IPS-NIHi11 (cell line): ENCODE measurements at places on chromosomes 3 and 15.

GRCh38 chr3:122695927-122696561 lies 15.4 kb downstream of the PARP14 start:
- DNase-seq, result no peak

DNA sequence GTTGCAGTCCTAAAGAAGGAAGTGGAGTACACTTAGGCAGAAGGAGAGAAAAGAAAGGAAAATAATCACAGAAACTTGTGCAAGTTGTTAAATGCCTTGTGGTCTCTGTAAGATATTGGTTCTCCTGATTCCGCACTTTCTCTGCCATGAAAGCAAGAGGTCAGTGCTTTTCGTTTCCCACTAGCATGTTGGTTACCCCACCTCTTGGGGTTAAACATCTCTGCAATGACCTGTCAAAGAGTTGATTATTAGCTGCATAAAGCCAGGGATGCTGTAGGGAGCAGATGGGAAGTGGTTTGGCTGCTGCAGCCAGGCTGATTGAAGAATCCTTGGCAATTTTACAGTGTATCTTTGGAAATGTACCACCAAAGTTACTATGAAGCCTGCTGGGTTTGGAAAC lies 33.3 kb downstream of the ZNF609 start:
- no peak for DNase-seq

GRCh38 chr3:47238017-47238416 lies 44.6 kb downstream of the KIF9 start:
- DNase-seq, result no peak

DNA sequence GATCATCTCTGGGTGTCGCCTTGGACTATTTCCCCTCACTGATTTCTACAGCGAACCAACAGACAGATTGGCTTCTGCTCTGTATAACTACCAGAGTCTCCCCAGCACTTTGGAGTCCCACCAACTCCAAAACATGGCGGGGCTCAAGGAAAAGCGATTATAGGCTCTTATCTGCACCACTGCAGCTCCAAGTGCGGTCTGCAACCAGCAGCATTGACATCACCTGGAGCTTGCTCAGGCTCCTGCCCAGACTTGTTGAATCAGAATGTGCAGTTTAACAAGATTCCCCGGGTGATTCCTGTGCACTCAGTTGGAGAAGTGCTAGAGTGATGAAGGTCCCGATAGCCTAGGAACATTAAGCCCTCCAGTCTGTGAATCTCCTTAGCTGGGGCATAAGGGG lies 9.0 kb downstream of the CCK start:
- DNase-seq, result no peak

DNA sequence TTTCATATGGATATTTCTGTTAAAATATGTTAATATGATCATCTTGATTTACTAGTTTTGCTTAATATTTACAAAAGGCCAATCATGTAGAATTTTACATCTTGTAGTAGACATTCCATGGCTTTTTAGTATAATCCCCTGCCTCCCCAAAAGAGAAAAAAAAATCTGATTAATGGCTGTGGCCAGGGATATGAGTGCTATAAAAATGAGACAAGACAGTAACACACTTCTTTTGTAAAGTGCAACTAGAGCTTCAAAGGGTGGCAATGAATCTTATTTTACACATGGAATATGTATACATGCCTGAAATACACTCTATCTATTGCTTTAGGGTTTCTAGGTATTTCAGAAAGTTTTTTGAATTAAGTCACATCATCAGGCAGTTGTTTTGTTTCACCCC lies 112.2 kb upstream of the NANOGP8 start:
- DNase-seq, result no peak

- DNase-seq, result no peak
Measured at GRCh38 chr3:1971780-1972179, 126.9 kb upstream of the CNTN4 start.

DNA sequence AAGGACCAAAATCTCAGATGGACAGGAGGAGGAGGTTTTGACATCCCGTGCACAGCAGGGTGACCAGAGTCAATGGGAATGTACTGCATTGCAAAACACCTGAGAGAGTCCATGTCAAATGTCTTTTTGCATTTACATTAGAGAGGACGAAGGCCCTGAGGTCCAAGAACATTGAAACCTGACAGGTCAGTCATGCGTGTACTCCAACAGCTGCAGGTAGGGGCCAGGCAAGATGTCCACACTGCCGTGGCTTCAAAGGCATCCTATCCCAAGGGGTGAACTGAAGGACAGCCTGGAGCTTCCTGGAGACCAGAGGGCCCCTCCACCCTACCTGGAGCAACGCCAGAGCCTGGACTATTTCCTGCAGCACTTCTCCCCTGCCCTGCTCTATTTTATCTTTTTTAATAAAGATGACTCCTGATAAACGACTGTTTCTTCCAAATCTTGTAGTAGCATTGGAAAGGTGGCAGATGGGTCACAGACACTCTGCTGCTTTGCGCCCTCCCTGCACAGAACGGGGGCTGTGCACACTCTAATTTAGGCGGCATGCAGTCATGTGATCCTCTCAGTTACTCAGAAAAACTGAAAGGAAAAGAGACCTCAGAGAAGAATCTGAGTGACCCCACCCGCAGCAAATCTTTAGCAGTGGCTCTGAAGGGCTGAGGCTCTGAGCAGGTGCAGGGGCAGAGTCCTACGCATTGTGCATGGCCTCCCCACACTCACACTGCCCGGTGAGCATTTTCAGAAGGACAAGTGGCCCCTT lies 68.2 kb downstream of the HMCES start:
- DNase-seq, result no peak

- DNase-seq, result no peak
Measured at GRCh38 chr15:47726399-47726823, 9.1 kb downstream of the SEMA6D start.

- DNase-seq, result no peak
Measured at GRCh38 chr3:128286691-128287090, 133.4 kb downstream of the EEFSEC start.

GRCh38 chr3:17411157-17411877 lies 331.1 kb downstream of the TBC1D5 start:
- no peak for DNase-seq

- no peak for DNase-seq
Measured at GRCh38 chr3:32153414-32154204, 47.2 kb downstream of the GPD1L start.

DNA sequence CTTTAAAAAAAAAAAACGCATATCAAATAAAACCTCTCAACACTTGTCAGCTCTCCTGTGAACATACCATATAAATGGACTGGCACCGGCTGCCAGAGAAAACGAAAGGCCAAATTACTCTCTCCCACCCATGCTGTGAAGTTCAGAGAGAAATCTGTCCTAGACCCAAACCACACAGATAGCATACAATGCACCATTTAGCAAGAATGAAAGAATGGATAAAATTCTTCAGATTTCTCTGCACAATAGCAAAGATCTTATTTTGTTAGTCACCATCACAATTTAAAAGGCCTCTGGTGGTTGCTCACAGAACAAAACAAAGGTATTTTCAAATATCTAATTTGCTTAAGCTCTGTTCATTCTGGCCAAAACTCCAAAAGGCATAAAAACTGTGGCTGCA lies 93.9 kb upstream of the BHLHE40 start:
- DNase-seq, result no peak

DNA sequence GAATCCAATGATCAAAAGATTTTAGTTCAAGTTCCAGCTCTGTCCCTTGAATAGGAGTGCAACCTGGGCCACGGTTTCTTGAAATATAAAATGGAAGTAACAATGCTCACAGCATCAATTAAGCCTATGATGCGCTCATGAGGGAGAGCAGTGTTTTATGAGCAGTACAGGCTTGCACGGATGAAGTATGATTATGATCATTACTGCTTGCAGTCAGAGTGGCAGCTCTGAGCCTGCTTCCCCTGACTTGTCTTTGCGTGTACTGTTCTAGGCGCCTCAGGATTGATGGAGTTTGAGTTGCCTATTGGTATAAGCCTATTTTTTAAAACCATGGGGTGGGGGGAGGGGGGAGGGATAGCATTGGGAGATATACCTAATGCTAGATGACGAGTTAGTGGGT lies 37.0 kb downstream of the ITGB5 start:
- no peak for DNase-seq

DNA sequence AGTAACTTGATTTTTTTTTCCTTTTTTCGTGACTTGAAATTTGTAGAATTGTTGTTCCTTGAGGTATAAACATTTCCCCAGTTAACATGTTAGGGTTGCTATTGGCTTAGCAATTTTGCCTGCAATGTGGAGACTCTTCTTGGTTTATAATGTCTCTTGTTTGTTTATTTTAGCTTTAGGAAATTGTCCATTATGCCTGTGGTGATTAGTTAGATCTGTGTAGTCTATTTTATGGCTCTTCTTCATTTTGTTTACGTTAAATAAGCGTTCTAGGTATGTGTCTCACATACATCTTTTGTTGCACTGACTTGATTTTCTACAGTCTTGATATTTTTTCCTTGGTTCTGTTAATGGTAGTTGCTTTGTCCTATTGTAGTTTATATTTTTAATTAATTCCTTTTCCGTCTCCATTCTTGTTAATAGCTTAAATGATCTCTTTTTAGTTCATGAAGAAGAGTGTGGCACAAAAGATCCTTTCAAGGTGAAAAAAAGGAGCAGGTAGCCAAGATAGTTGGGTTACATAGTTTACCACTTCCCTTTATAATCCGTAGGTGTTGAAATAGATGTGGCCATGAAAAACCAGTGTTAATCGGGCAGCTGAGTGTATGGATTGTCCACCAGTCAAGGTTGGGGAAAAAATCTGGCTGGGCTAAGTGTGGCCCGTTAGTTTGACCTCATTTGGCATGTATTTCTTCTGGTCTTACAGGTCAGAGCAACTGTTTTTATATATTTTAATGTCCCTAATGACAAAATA lies 12.1 kb downstream of the IQGAP1 start:
- no peak for DNase-seq

- peak; percentile 75 for DNase-seq
Measured at GRCh38 chr15:64634576-64635498, 140.6 kb downstream of the RBPMS2 start.

DNA sequence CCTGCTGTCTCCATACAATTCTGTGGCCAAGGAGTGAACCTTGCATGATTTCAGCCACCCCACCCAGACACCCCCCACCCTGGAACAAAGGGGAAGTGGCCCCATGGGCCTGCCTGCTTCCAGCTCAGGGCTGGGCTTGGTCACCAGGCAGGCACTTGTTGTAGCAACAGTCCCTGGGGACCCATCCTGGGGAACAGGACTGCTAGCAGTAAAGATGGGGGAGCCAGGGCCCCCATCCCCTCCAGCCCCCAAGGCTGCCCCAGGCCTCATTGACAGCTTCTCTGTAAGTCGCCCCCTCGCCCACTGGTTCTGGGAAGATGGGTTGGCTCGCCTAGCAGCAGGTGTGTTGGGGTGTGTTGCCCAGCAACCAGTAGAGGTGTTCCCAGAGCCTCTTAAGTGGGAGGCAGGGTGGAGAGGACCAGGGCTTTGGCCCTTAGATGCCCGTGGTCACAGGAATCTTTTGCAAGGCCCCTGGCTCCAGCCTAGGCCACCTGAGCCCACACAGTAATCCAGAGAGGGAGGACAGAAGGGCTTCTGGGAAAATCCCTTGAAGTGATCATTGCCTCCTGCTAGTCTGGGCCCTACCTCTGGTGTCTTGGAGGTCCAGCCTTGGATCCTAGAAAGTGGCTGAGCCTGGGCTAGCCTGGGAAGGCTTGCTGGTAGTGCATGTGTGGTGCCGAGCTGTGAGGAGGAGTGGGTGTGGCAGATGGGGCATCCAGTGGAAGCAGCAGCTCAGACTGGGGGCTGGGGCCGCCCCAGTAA lies 48.9 kb downstream of the CYP11A1 start:
- DNase-seq, result no peak

DNA sequence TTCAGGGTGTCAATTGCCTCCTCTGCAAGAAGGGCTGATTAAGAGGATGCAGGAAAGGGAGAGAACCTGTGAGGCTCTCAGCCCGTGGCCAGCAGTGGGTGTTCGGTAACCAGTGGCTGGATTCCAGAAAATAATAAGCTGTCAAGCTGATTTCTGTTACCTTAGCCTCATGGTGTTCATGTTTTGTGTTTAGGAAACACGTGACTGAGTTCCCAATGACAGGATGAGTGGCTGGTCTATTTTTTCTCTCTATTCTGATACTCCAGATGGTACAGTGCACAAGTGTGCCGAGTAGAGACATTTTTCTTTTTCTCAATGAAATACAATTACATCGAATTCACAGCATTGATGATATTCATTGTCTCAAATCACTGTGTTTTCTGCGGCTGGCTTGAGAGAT lies 43.6 kb downstream of the EDEM1 start:
- no peak for DNase-seq

DNA sequence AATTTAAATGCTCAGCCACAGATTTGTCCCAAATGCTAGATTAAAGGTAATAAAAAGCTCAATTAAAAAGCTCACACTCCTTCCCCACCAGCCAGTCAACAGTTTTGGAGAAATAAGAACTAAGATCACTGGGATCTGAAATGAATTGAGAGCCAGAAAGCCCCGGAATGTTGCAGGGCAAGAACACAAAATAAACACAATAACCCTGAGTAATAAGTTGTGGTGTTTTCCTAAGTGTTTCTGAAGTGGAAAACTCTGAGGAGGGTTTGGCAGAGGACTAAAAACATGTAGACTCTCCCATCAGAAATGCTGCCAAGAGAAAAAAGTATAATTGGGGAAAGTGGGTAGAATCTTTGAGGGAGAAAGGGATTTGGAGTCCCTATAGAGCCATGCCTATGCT lies 127.8 kb downstream of the ABI3BP start:
- DNase-seq, result no peak

- DNase-seq, result no peak
Measured at GRCh38 chr3:186526256-186526606, 17.9 kb downstream of the CRYGS start.

GRCh38 chr3:101978348-101978747 lies 129.0 kb downstream of the NFKBIZ start:
- DNase-seq, result no peak

DNA sequence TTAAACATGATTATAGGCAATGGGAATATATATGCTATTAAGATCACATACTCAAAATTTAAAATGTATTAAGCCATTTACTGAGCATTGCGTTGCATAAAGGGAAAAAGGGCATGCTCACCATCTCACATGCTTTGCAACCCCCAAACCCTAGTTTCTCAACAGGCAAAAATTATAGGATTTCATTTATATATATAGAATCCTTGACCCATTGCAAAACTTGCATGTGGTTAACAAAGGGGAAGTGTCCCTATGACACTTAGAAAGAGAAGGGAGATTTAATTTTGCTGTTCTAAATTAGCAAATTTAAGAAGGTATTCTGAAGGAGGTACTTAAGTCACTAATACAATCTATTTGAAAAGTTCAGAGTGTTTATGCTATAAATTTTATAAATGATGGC lies 837.8 kb downstream of the DIPK2A start:
- DNase-seq, result no peak

- DNase-seq, result no peak
Measured at GRCh38 chr3:120460181-120460790, 9.5 kb upstream of the FSTL1 start.

GRCh38 chr15:90881978-90882721 lies 2.2 kb upstream of the FES start:
- DNase-seq, result no peak
